Mammary epithelial cell (primary cell): ENCODE measurements at places on chromosomes 1 and 21. TPM values are rescaled to one million over a fixed set of nuclear protein-coding genes. Genes with fewer than 3 reads are reported as not detected.

TTC39A gene
- 1.0 TPM for total RNA-seq

OR10J4 gene
- total RNA-seq = not detected in 2 replicates

RCAN3 gene
- 14.6 and 21.0 TPM in 2 replicates for total RNA-seq

LIN28A gene
- not detected for total RNA-seq

NPHS2 gene
- total RNA-seq = not detected in 2 replicates

FNBP1L gene
- 39.2 TPM for total RNA-seq

LMOD1 gene
- total RNA-seq = not detected in 2 replicates

TMEM269 gene
- not detected for total RNA-seq

TSACC gene
- 2.5 TPM in 1 of 2 replicates, not detected in the other for total RNA-seq

RSPO1 gene
- total RNA-seq = not detected in 2 replicates

RBP7 gene
- total RNA-seq = 0.50 TPM

GOLT1A gene
- total RNA-seq = not detected

HES4 gene
- 4.2 and 6.4 TPM in 2 replicates for total RNA-seq

TTC34 gene
- 0.69 and 0.75 TPM in 2 replicates for total RNA-seq

MEAF6 gene
- total RNA-seq = 64.9 and 72.1 TPM in 2 replicates

C1orf74 gene
- 17.7 and 50.1 TPM in 2 replicates for total RNA-seq

EPHA10 gene
- total RNA-seq = not detected in 2 replicates
